ENCODE measurements at places on chromosomes 2 and 18. TPM values are rescaled to one million over a fixed set of nuclear protein-coding genes. Genes with fewer than 3 reads are reported as not detected.

DNA sequence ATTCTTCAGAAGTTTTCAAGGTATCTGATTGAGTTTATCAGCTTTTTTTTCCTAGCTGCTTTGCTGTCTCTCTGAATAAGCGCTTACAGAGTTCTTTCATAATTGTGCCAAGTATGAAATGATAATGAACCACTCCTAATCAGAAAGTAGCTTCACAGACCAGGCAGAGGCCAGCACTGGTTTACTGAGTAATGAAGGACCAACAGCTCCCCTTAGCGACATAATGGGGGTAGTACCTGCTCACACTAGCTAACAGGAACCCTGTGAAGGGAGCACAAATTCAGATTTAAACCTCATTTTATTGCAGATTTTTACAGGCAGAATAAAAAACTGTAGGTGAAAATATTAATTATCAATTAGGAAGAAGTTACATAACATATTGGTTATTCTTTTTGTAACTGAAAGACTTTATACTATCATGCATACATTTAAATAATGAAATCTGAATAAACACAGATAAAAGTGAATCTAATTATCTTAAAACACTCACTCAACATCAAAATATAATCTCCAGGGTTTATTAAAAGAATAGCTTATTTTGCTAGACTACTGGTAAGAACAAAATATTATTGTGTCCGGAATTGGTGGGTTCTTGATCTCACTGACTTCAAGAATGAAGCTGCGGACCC is 53.7 kb upstream of the LRRC30 start:
- H3K27ac ChIP-seq = no peak overlapping the region
- DNase-seq = no peak
- no peaks in the 10 kb centered on the region for H3K36me3 ChIP-seq
- no peak overlapping the region for H3K4me3 ChIP-seq

- H3K36me3 ChIP-seq = peaks cover 52% of the 10 kb centered on the region
- no peak for DNase-seq
- no peaks in the 10 kb centered on the region for H3K27me3 ChIP-seq
- no peak overlapping the region for H3K4me3 ChIP-seq
These were observed 32.3 kb downstream of the PTPN2 start for GRCh38 chr18:12851716-12852115.

GRCh38 chr2:126902152-126902835 is 3.6 kb downstream of the TEX51 start:
- peaks cover 5% of the 10 kb centered on the region for H3K27me3 ChIP-seq
- no peak overlapping the region for H3K4me3 ChIP-seq
- no peak for DNase-seq
- no peaks in the 10 kb centered on the region for H3K4me1 ChIP-seq
- no peak overlapping the region for H3K27ac ChIP-seq

DNA sequence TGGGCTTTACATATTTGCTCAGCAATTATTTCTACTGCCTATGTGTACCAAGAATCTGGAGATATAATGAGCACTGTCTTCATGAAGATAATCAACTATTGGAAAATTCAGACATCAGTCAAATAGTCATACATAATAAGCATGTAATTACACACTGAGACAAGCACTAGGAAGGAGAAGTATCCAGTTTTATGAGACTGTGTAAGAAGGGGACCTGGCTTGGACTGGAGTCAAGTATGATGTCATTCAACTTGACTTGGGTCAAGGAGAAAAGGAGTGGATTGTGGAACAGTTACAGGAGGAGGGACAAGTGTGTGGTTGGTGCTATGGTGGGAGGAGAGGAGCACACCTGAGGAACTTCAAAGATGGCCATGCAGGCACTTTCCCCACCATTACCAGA is 419.8 kb upstream of the TRIB2 start:
- H3K4me3 ChIP-seq = no peak overlapping the region
- H3K36me3 ChIP-seq = peaks cover 15% of the 10 kb centered on the region
- H3K27me3 ChIP-seq = no peaks in the 10 kb centered on the region

GRCh38 chr2:216075510-216076485 is 5.8 kb downstream of the PECR start:
- H3K4me1 ChIP-seq = peaks cover 23% of the 10 kb centered on the region
- no peak for DNase-seq
- H3K4me3 ChIP-seq = no peak overlapping the region
- H3K27ac ChIP-seq = no peak overlapping the region
- no peaks in the 10 kb centered on the region for H3K27me3 ChIP-seq
- peaks cover 17% of the 10 kb centered on the region for H3K36me3 ChIP-seq

PID1 gene
- not detected for total RNA-seq

FBXO41 gene
- 30.9 TPM for total RNA-seq

SPOPL gene
- 20.2 TPM for total RNA-seq

ANKZF1 gene
- total RNA-seq = 117 TPM

GRCh38 chr2:216604458-216604857 is 28.8 kb upstream of the IGFBP2 start:
- no peak for DNase-seq
- no peak overlapping the region for H3K4me3 ChIP-seq
- H3K27ac ChIP-seq = no peak overlapping the region
- peaks cover 1% of the 10 kb centered on the region for H3K27me3 ChIP-seq
- peaks cover 40% of the 10 kb centered on the region for H3K4me1 ChIP-seq
- H3K36me3 ChIP-seq = no peaks in the 10 kb centered on the region

DNA sequence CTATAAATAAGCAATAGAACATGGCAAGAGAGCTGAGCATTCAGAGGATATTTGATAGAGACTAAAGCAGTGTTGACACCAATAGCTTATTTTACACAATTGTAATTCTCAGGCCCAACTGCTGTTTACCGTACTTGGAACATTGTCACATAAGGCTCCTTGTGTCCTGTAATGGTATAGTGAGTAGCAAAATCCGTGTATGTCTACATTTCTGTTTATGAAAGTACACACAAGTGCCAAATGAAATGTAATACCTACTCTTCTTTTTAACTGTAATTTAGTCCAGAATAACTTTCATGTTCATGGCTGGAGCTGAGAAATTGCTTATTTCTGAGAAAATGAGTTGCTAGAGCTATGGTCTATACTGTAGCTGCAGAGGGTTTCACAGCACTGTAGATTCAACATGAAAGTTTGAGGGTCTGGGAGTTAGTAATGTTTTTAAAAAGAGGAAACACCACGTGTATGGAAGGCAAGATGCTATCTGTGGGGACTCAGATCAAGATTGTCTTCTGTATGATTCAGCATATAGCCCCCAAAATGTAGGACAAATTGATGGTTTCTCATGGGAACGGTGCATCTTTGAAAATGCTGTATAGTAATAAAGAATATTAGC is 110.2 kb upstream of the NOSTRIN start:
- peaks cover 18% of the 10 kb centered on the region for H3K4me1 ChIP-seq
- H3K27ac ChIP-seq = no peak overlapping the region
- H3K4me3 ChIP-seq = no peak overlapping the region
- H3K27me3 ChIP-seq = no peaks in the 10 kb centered on the region
- no peak for DNase-seq

DNA sequence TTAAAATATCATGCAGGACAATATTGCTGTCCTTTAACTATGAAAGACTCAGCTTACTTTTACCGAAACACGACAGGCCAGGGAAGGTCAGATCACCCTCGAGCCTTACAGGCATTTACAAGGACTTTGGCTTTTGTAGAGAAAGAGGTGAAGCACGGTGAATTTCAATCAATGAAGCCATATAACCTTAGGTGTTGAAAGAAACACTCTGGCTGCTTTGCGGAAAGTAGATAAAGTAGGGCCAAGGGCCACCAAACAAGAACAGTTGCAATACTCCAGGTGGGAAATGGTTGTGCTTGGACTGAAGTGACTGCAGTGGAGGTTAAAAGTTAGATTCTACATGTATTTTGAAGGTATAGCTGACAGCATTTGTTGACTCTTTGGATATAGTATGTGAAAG is 80.5 kb downstream of the CERKL start:
- H3K27ac ChIP-seq = no peak overlapping the region
- H3K4me3 ChIP-seq = no peak overlapping the region
- no peak for DNase-seq

DNA sequence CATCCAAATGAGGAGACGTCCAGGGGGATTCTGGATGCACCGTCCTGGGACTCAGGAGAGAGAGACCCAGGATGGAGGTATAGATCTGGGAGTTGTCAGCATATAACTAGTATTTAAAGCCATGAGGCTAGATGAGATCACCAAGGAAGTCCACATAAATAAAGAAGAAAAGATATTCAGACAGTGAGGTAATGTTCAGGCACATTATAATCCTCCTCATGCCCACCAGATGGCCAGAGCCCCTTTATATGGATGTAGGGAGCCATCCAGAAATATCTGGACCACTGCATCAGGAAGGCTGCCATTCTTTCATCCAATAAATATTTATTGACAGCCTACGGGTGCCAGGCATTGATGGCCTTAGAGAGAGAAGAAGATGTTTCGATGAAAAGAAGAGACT is 21.2 kb upstream of the NCKAP5 start:
- H3K36me3 ChIP-seq = no peaks in the 10 kb centered on the region
- no peak for DNase-seq
- H3K27me3 ChIP-seq = no peaks in the 10 kb centered on the region
- H3K4me3 ChIP-seq = no peak overlapping the region

DNA sequence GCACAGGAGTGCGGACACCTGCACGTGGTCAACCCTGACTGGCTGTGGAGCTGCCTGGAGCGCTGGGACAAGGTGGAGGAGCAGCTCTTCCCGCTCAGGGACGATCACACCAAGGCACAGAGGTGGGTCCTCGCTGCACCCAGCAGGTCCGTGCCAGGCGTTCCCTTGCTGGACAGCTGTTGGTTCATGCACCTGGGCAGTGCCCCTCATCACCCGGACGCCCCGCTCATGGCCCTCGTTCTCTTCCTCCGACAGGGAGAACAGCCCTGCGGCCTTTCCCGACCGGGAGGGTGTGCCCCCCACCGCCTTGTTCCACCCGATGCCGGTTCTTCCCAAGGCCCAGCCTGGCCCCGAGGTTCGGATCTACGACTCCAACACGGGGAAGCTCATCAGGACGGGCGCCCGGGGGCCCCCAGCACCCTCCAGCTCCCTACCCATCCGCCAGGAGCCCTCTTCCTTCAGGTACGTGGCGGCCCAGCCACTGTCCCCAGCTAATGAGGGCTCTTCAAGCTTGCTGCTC is 38.0 kb downstream of the CTDP1 start:
- H3K4me3 ChIP-seq = no peak overlapping the region
- H3K4me1 ChIP-seq = no peaks in the 10 kb centered on the region
- DNase-seq = no peak

- H3K27ac ChIP-seq = no peak overlapping the region
- peaks cover 2% of the 10 kb centered on the region for H3K36me3 ChIP-seq
- H3K4me1 ChIP-seq = peaks cover 45% of the 10 kb centered on the region
These were observed 65.9 kb downstream of the TMEM247 start for GRCh38 chr2:46545015-46545839.

DNA sequence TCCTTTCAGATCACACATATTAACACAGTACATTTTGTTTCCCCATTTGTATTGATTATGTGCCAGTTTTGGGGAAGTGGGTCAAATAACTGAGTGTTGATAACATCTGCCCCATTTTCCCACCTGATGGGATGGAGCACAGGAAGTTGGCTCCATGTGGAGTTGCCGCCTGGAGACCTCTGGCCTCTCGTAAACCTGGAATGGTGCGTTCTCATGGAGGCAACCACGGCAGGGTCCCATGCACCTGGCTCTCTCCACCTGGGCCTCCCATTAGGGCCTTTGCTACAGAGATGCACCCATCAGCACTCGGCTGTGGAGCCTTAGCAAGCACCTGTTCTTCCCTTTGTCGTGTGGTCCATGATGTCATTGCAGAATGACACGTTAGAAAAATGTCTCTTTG is 130.6 kb downstream of the MBP start:
- no peak overlapping the region for H3K4me3 ChIP-seq
- H3K27me3 ChIP-seq = peaks cover 2% of the 10 kb centered on the region
- H3K4me1 ChIP-seq = peaks cover 31% of the 10 kb centered on the region
- H3K36me3 ChIP-seq = peaks cover 1% of the 10 kb centered on the region

GALNT5 gene
- total RNA-seq = not detected

SLC23A3 gene
- 1.9 TPM for total RNA-seq

PDIA6 gene
- total RNA-seq = 171 TPM

- H3K27ac ChIP-seq = no peak overlapping the region
- H3K36me3 ChIP-seq = no peaks in the 10 kb centered on the region
- peaks cover 2% of the 10 kb centered on the region for H3K27me3 ChIP-seq
- no peak overlapping the region for H3K4me3 ChIP-seq
- no peak for DNase-seq
These were observed 110.2 kb downstream of the APOB start for GRCh38 chr2:20933714-20934113.

DNA sequence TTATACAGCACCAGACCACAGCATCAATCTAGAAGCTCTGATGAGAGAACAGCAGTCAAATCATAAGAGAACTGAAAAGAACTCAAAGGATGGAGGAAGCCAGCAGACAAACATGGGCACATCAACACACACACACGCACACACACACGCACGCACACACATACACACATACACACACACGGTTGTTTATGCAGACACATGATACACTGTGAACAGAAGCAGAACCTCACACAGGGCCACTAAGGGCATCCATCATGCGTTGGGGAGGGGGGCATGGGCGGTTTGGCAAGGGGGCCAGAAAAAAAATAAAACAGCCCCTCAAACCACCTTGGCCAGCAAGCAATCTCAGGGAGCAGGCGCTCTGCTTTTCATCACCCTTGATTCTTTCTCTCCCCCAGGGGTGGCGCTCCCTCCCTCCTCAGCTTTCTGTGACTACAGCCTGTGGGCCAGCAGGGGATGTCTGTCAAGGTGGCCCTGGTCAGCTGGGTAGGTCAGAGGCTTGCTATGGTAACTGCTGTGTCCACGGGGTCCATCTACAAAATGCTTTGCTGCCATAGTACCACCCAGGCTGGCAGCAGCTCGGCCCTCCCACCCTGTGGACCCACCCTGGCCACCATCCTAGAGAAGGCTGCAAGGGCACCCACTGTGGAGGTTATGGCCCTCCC is 318.0 kb downstream of the CELF4 start:
- H3K36me3 ChIP-seq = peaks cover 2% of the 10 kb centered on the region
- H3K27ac ChIP-seq = no peak overlapping the region
- peaks cover 28% of the 10 kb centered on the region for H3K27me3 ChIP-seq
- no peak overlapping the region for H3K4me3 ChIP-seq
- no peaks in the 10 kb centered on the region for H3K4me1 ChIP-seq
- DNase-seq = no peak

DNA sequence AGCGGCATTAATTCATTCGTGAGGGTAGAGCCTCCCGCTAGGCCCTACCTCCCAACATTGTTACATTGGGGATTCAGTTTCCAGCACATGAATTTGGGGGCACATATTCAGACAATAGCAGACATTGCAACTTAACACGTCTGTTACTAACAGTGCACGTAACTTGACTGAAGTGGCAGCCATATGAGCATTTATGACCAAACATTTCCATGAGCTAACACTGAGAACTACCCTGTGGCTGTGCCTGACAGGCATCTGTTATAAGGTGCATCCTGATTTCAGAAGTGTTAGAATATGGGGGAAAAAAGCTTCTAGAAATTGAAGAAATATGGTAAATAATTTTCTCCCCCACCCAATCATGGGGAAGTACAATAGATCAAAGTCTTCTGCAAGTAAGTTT is 24.5 kb downstream of the MALT1 start:
- H3K27me3 ChIP-seq = no peaks in the 10 kb centered on the region
- H3K27ac ChIP-seq = peak overlapping the region; percentile 76
- peak overlapping the region; percentile 67 for H3K4me3 ChIP-seq
- H3K36me3 ChIP-seq = peaks cover 27% of the 10 kb centered on the region
- DNase-seq = no peak

IL36B gene
- total RNA-seq = not detected

- peak overlapping the region; percentile 69 for H3K27ac ChIP-seq
- H3K4me3 ChIP-seq = peak overlapping the region; percentile 2
- H3K4me1 ChIP-seq = peaks cover 48% of the 10 kb centered on the region
- peak; percentile 36 for DNase-seq
- peaks cover 3% of the 10 kb centered on the region for H3K27me3 ChIP-seq
- peaks cover 9% of the 10 kb centered on the region for H3K36me3 ChIP-seq
These were observed 510.3 kb downstream of the RNF144A start for GRCh38 chr2:7427293-7428060.

AFF3 gene
- total RNA-seq = 1.7 TPM

VAMP8 gene
- total RNA-seq = 89.6 TPM
